ENCODE measurements at places on chromosomes 5 and 9.

- no peak for DNase-seq
These were observed 26.5 kb downstream of the ANKRD33B start for GRCh38 chr5:10590226-10590999.

GRCh38 chr9:132040246-132040645 lies 39.4 kb downstream of the MED27 start:
- DNase-seq, result no peak

DNA sequence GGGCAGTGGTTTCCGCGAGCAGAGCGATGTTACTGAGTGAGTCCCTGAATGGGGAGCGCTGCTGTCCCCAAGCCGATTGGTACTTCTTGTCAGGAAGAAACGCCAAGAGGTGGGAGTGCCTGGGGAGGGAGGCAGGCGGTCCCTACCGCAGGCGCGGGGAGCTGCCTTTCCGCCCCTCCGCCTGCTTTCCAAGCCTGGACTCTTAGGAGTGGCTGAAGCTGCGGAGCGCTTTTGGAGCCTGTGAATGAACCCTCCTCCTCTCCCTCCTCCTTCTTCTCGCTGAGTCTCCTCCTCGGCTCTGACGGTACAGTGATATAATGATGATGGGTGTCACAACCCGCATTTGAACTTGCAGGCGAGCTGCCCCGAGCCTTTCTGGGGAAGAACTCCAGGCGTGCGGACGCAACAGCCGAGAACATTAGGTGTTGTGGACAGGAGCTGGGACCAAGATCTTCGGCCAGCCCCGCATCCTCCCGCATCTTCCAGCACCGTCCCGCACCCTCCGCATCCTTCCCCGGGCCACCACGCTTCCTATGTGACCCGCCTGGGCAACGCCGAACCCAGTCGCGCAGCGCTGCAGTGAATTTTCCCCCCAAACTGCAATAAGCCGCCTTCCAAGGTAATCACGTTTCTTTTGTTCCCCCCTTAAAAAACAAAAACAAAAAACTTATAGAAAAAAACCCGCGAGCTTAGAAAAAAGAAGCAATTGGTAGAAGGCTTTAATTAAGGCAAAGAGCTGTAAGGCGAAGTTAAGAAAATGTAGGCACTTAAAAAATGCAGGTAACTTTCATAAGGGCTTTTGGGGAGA lies at the start of gene VCAN:
Gene VCAN, plus strand, starts transcription at position 340 of the 808 bp plus-strand sequence. CDS start 11,775 bp downstream, outside the sequence.
- no peak for DNase-seq

DNA sequence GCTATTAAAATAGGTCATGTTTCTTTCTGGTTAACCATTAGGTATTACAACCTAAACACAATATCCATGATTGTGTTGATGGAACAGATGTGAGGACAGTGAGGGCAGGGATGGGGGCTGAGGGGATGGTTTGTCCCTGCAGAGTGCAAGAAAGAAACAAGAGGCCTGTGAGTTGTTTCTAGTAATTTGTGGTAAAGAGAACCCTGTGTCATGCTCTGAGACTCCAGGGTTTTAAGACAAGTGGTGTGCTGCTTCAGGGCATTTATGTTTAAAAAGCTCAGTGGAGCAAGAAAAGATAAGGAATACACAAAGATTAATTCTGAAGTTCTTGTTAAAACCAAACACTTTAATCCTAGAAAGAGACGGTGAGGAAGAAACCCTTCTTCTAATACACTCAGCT lies 656.5 kb downstream of the TLE1 start:
- DNase-seq, result no peak

- no peak for DNase-seq
These were observed 252.5 kb downstream of the DEPDC1B start for GRCh38 chr5:60447488-60447920.

GRCh38 chr5:140259500-140259899 lies 43.4 kb downstream of the PFDN1 start:
- no peak for DNase-seq

GRCh38 chr9:101463397-101463796 lies 27.8 kb upstream of the ALDOB start:
- DNase-seq, result no peak

GRCh38 chr5:133396814-133397213 lies 215.5 kb downstream of the FSTL4 start:
- no peak for DNase-seq

DNA sequence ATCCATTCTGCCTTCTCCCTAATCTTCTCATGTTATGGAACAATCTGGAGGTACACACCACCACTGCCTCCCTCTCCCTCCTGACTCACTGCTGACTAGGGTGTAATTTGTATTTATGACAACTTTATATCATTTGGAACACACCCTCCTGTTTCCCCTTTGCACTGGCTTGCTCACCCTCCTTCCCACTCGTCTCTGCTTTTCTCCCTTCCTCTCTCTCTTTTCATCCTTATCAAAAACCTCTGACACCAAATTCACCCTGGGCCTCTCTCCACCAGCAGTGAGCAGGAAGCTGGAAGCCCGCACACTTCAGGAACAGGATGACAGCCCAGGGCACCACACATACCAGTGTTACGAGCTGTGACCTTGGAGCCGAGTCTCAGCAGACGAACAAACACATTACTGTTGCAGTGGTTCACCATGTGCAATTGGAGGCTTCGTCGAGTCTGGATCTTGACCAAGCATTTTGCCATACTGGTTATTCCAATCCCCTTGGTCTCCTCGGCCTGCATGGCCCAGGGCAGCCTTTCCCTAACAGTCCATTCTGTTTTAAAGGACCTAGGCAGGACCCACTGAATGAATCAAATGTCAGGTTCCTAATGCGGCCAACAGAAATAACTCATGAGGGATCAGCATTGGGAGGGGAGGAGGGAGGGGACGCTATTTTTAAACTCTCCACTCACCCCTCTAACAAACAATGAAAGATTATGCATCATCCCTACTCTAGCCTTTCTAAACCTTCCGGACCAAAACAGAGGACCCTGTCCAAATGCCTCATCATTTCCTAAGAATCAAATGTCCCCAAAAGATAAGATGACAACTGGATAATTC lies 203.9 kb upstream of the RASEF start:
- no peak for DNase-seq

- DNase-seq, result no peak
These were observed 183.4 kb downstream of the SPOCK1 start for GRCh38 chr5:137315534-137316345.

- DNase-seq, result no peak
These were observed 58.1 kb downstream of the EBF1 start for GRCh38 chr5:159041444-159042198.

GRCh38 chr9:96086936-96087571 lies 211.6 kb downstream of the ERCC6L2 start:
- no peak for DNase-seq

- DNase-seq, result no peak
These were observed 61.8 kb upstream of the PRDM9 start for GRCh38 chr5:23445573-23445972.

DNA sequence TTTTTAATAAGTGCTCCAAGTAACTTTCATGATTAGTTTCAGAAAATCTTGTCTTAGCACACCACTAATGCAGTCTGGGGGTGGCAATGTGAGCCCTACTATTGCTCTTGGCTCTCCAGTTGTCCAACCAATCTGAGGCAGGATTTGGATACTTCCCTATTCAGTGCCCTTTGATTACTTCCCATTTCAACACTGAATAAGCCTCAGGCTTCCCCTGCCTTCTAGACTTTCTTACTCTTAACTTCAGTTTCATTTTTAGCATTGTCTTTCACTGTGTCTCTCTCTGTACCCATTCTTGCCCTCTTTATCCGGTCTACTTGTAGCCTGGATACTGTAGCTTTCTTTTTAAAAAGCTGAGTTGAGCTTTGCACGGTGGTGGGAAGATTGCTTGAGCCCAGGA lies 186.1 kb downstream of the C9orf152 start:
- no peak for DNase-seq

- DNase-seq, result peak; percentile 53
These were observed 3.7 kb upstream of the STXBP1 start for GRCh38 chr9:127608104-127608966.

DNA sequence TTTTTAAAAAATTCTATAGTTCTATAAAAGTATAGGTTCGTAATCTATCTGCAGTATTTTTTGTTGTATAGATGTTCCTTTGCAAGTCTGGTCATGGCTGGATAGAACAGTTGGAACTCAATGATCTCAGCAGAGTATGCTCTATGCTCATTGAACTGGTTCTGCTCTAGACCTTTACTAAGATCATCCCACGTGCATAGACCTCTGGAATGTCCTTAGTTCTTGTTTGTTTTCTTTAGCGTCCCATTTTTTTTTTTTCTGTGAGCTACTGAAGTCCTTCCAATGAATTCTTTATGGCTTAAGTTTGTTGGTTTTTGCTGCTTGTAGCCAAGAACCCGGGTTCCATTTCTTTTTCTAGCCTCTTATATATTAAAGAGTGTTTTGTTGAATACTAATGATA lies 3.5 kb downstream of the TMEM38B start:
- DNase-seq, result no peak

DNA sequence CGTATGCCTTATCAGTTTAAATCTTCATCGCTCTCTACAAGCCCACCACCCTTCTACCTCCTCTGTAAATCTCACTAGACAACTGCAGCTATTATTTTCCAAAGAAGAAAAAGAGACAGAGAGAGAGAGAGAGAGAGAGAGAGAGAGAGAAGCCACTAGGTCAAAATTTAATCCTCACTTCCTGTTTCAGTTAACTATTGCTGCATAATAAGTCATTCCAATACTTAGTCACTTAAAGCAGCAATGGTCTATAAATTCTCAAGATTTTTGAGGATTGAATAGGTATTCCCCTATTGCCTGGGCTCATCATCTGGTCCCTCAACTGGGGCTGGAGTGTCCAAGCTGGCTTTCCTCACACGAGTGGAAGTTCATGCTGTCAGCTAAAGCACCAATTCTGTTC lies 68.8 kb downstream of the ITGA1 start:
- DNase-seq, result no peak

DNA sequence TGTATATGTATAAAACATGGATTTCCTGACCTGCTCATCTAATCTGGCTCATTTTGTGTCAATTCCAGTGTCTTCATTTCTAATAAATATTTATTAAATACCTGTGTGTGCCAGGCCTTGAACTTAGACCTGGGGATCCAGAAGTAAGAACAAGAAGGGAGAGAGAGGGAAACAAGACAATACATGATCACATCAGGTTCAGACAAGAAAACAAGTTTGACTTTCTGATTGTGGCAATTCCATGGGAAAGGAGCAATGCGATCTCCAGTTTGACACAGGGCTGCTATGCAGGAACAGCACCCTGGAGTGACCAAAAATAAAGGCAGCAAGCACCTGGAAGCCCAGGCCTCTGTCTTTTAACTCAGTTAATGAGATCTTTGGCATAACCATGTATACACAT lies 198.1 kb upstream of the ACTBL2 start:
- DNase-seq, result no peak

DNA sequence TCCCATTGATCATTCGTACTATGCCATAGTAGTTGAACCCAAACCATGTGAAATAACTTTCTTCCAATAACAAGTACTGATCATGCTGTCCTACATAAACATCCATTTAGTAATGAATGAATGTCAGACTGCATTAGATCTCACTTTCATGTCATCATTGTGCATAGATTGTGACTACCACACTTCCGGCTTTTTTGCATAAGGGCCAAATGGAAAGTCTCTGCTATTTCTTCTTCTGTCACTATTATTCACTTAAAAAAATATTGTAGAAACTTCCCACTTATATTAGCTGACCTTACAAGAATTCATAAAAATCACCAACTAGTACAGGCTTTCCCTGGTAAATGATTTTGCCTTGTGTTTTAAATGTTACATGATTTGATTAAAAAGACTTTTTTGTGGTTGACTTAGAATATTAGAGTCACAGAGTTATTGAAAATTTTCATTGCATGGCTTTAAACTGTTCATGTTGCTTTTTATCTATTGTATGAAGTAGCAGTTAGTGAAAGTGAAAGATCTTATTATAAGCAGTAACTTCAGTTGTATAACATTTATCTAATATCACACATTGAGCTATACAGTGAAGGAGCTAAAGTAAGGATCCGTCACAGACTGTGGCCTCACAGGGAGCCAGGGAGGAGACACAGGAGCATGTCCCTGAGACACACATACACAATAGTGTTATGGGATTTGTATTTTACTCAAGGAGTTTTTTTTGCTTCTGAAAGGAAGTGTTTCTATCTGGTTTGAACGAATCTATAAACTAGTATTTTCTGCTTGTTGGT lies 33.9 kb downstream of the LMNB1 start:
- DNase-seq, result no peak

DNA sequence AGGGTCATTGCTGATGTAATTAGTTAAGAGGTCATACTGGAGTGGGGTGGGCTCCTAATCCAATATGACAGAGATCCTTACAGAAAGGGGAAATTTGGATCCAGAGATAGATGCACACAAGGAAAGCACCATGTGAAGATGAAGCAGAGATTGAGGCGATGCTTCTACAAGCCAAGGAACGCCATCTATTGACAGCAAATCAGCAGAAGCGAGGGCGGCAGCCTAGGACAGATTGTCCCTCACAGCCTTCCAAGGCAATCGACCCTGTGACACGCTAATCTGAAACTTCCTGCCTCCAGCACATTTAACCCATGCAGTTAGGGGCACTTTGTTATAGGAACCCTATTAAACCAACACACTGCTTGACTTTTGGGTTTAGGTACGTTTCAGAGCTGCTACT lies 285.1 kb upstream of the DAP start:
- DNase-seq, result no peak

DNA sequence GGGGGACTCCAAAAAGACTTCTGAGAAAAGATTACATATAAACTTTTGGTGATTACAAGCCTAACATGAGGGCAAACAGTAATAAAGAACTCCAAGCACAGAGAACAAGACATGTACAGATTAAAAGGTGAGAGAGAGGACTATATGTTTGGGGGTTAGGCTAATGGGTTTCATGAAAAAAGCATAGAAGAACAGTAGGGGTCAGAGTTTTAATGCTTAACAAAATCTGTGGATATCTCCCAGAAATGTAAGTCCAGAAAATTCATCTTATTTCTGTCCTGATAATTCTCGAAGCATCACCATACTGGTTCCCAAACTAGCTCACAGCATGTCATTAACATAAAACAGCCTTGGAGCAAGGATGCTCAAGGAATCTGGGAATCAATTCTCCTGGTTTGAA lies 137.2 kb downstream of the ARRDC3 start:
- DNase-seq, result no peak

- no peak for DNase-seq
These were observed 17.0 kb upstream of the TDRD7 start for GRCh38 chr9:97394881-97395280.

DNA sequence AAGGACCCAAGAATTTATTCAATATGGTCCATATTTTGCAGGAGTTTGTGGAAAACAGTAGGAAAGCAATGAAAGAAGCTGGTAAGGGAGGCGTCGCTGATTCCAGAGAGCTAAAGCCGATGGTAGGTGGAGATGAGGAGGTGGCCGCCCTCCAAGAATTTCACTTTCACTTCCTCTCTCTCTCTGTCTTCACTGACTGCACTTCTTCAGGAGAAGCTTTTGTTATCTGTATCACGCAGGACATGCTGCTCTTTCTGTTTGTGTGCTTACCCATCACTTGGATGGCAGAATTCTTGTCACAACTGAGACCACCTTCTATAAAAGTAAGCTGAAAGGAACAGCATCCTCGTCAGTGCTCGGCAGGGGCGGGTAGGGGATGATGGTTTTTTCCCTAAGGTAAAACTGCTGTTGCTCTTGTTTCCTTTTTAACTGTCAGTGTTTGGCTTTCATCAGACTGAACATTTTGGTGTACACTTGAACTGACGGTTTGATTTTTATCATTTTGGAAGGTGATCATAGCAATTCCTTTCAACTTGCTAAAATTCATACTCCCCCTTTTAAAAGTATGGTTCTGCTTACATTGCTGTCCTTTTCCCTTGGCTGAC lies 62.4 kb upstream of the FSD1L start:
- no peak for DNase-seq

All from stimulated activated CD4-positive, alpha-beta T cell treated with anti-CD3 and anti-CD28 coated beads, Interleukin-1b, Interleukin-23, amount 100 ng/mL, for 1 hour (primary cell).